ENCODE measurements at places on chromosomes 6 and 20.

DNA sequence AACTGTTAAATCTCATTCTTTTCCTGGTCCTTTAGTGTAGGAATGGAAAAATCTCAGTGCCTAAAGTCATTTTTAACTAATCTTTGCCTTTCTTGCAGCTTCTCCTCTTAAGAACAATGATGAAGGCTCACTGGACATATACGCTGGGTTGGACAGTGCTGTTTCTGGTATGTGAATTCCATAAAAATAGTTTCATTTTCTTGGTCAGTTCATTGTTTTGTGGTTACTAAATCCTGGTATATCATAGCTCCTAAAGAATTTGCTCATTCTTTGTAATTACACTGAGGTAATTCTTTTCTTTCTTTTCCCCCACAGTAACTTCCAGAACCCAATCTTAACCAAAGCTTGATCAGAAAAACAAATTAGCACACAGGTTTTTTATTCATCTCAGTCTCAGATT, 23.4 kb downstream of the CASP8AP2 start:
- DNase-seq, result no peak

- DNase-seq, result no peak
Measured at GRCh38 chr6:54990001-54990400, 143.4 kb downstream of the FAM83B start.

GRCh38 chr6:30844118-30844535, 40.2 kb upstream of the DDR1 start:
- no peak for DNase-seq

GRCh38 chr6:157761331-157761921, 61.6 kb upstream of the SNX9 start:
- peak; percentile 32 for DNase-seq

- no peak for DNase-seq
Measured at GRCh38 chr6:22657352-22657980, 88.1 kb downstream of the HDGFL1 start.

GRCh38 chr6:35415065-35415891, 36.9 kb upstream of the FANCE start:
- no peak for DNase-seq

GRCh38 chr6:110528930-110529325, 52.5 kb upstream of the SLC22A16 start:
- DNase-seq, result no peak

DNA sequence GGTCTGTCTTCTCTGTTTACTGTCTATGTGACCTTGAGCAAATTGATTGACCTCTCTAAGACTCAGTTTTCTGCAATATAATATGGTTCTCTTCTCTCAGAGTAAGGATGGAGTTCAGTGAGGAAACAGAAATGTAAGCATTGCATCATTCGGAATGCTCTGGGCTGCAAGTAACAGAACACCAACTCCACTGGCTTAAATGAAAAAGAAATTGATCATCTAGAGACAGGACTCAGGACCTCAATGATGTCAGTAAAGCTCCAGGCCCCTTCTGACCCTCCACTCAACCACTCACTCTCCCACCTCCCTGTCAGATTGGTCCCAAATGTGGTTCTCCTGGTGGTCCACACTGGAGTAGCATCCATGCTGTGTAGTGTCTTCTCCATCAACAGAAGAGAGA, 31.9 kb downstream of the FAM110A start:
- no peak for DNase-seq

DNA sequence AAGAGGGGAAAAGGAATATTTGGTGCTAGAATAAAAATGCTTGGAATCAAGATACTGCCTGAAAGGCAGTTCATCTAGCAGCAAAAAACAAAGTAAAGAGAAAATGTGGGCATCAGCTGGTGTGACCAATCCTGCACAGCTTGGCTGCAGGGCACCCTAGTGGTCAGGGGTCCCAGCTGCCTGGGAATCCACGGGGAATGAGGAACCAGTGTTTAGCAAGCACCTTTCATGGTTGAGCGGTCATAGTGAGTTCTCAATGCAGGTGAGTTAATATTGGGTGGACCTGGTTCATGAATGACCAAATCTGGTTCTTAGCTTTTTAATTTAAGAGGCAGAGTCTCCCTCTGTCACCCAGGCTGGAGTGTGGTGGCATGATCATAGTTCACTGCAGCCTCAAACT, 53.3 kb downstream of the CAP2 start:
- DNase-seq, result no peak

DNA sequence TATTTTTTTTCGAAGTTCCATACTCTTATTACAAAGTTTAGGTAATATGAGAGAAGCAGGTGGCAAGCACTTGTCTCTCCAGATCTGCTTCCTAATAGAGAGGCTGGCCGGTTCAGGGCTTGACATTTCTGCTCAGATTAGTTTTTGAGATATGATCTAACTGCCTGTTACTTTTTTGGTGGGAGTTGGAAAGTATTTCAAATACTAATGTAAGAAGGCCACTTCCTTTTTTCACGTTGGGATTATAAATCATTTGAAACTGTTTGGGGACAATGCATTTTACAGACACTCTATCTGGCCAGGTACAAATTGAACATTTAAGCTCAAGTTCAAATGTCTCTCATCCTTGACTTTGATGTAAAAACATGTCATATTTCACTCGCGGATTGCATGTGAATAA, 222.1 kb upstream of the SULF2 start:
- DNase-seq, result no peak

GRCh38 chr6:69102416-69102815, 467.3 kb downstream of the ADGRB3 start:
- no peak for DNase-seq

- no peak for DNase-seq
Measured at GRCh38 chr6:38599261-38599660, 40.5 kb downstream of the BTBD9 start.

- no peak for DNase-seq
Measured at GRCh38 chr20:47925593-47925992, 140.3 kb upstream of the SULF2 start.

- DNase-seq, result no peak
Measured at GRCh38 chr20:17992224-17992637, 23.4 kb downstream of the MGME1 start.

DNA sequence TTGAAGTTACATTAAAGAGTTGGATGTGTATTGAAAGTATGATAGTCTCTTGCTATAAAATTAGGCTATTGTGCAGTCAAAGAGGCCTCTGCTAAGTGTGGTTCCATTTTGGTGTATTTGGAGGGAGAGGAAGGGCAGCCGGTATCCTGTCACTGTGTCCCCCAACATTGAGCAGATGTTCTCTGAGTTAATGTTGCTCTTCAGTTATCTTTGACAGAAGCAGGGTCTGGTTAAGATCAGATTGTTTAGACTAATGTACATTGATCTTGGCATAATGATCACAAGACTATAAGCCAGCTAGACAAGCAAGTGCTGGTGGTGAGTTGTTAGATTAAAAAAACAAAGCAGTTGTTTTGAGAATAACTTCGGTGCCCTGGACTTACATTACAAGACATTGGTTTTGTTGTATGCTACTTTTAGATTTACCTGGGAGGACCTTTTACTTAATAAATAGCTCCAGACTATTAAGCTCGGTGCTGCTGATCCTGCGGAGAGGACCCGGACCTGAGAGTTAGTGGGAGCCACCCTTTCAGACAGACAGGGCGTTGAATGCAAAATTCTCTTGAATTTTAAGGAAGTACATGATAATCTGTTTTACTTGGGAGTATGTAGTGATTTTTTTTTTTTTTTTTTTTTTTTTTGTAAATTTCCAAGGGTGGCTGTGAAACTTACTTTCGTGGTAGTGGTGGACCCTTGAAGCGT, 97.8 kb downstream of the JARID2 start:
- no peak for DNase-seq

- DNase-seq, result no peak
Measured at GRCh38 chr20:49431329-49431728, 51.1 kb downstream of the KCNB1 start.

DNA sequence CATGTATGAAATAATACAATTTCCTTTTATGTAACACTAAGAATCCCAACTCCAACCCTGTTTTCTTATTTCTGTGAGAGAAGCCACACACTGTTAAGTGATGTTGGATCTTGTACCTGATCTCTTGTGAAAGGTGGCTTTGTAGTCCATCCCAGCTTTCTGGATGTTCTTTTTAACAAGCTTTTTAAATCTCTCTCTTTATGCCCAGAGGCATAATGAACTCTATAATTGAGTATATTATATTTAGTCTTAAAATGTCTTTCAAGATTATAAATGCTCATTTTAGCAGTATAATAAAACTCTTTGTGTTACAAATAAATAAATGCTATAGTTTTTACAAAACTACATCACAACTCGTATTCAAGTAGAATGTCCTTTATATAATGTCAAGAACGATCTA, 922.1 kb downstream of the EPHA7 start:
- no peak for DNase-seq

DNA sequence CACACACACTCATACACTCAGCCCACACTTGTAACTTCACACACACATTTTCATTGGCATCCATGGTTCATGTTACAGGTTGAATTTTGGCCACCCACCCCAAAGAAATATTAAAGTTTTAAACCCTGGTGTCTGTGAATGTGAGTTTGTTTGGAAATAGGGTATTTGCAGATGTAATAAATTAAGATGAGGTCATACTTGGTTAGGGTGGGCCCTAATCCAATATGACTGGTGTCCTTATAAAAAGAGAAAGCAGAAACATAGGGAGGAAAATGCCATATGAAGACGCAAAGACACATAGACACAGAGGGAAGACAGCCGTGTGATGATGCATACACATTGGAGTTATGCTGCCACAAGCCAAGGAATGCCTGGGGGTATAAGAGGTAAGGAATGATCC, 39.7 kb upstream of the HDDC2 start:
- DNase-seq, result no peak

DNA sequence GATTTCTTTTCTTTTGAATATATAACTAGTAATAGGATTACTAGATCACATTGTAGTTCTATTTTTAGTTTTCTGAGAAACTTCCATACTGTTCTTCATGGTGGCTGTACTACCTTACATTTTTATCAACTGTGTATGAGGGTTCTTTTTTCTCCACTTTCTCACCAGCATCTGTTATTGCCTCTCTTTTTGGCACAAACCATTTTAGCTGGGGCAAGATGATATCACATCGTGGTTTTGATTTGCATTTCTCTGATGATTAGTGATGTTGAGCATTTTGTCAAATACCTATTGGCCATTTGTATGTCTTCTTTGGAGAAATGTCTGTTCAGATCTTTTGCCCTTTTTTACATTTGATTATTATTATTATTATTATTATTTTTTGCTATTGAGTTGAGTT, 86.1 kb upstream of the TCF21 start:
- no peak for DNase-seq

GRCh38 chr6:107418118-107418517, 41.2 kb downstream of the PDSS2 start:
- peak; percentile 14 for DNase-seq

- no peak for DNase-seq
Measured at GRCh38 chr6:79888587-79888986, 58.8 kb downstream of the ELOVL4 start.

DNA sequence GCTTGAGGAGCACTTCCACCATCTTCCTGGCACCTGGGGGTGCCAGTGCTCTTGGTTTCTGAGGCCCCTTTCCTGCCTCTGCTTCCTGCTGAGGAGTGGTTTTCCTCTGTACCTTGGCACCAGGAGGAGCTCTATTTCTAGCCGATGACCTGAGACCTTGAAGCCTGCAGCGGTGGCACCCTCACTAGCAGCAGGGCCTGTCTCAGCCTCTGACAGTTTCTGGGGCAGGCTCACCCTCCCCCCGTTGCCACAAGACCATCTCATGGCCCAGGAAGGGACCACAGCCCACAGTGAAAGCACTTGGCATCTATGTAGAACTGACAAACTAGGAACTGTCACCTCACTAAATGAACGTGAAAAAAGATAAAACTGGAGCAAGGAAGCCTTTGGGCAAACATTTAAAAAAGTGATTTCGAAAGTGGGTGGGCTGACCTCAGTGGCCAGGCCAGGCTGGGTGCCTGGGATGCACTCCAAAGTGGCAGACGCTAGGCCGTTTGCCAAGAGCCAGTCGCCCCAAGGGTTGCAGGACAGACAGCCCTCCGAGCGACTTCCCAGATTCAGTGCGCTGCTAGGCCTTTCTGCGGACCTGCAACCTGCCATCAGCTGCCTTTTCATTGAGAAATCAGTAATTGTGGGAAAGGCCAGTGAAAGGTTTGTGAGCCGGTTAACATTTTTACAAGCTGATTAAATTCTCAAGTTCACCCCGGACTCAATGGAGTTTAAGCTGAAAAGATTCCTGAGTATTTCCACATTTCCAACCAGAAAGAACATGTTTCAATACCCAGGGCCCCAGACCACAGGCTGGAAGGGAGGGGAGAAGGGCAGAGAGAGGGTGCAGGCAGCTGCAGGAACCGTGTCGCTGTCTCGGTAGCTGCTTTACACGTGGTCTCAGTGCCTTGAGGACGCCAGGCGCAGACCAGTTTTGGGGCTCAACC, 303.7 kb downstream of the ESR1 start:
- DNase-seq, result no peak

- DNase-seq, result no peak
Measured at GRCh38 chr6:124973780-124974179, 11.5 kb downstream of the RNF217 start.

GRCh38 chr20:61310954-61311353, 58.9 kb downstream of the CDH4 start:
- DNase-seq, result no peak

GRCh38 chr6:96301023-96301422, 220.6 kb upstream of the UFL1 start:
- DNase-seq, result no peak

DNA sequence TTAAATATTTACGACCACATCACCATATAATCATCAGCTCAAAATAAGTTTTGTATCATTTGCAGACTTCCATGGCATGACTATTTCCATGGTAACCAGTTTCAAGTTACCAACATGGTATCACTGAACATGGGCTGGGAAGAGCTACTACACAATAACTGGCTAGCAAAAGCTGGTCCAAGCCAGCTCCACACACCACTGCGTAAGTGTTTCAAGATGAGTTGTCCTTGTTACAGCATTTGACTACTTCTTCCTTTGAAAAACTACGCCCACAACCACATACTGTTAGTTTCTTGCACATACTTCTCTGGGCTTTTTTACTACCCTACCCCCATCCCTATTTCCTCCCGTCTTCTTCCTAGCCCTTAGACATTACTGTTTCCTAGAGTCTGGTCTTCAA, 8.5 kb downstream of the CD164 start:
- DNase-seq, result peak; percentile 55

- no peak for DNase-seq
Measured at GRCh38 chr6:12748815-12749521, 32.4 kb downstream of the PHACTR1 start.

- DNase-seq, result no peak
Measured at GRCh38 chr20:15895126-15895525, 678.1 kb downstream of the KIF16B start.

DNA sequence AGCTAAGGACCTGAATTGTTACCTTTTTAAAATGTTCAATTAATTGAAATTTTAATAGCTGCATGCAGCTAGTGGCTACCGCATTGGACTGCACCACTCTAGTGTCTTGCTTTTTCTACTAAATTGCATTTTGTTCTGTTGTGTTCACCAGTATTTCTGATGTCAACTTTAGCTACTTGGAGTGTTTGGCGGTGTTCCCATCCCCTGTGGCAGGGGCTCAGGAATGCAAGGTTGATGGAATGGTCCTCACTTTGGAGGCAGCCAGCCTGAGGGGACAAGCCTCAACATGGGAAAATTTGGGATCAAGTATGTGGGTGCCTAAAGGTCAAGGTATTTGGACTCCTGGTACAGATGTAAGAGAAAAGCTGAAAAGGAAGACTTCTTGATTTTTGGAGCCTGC, 230.1 kb upstream of the PRND start:
- no peak for DNase-seq

Measured in GM20000 (cell line).